Choroid plexus epithelial cell (primary cell): ENCODE measurements at places on chromosomes 3 and 15.

GRCh38 chr3:165768680-165769079, 68.5 kb downstream of the BCHE start:
- peak; percentile 29 for DNase-seq

- no peak for DNase-seq
Measured at GRCh38 chr3:59731943-59732342, 682.1 kb upstream of the CFAP20DC start.

DNA sequence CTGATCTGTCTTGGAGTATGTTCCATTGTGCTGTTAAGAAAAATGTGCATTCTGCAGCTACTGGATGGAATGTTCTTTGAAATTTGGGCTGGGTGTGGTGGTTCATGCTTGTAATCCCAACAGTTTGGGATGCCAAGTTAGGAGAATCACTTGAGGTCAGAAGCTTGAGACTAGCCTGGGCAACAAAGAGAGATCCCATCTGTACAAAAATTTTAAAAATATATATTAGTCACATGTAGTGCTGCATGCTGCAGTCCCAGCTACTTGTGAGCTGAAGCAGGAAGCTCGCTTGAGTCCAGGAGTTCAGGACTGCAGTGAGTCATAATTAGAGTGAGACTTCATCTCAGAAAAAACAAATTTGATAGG, 62.8 kb upstream of the PLSCR4 start:
- DNase-seq, result peak; percentile 93

GRCh38 chr3:166085164-166085856, 248.1 kb upstream of the BCHE start:
- DNase-seq, result no peak

GRCh38 chr15:56775641-56776040, 42.3 kb upstream of the ZNF280D start:
- DNase-seq, result no peak

DNA sequence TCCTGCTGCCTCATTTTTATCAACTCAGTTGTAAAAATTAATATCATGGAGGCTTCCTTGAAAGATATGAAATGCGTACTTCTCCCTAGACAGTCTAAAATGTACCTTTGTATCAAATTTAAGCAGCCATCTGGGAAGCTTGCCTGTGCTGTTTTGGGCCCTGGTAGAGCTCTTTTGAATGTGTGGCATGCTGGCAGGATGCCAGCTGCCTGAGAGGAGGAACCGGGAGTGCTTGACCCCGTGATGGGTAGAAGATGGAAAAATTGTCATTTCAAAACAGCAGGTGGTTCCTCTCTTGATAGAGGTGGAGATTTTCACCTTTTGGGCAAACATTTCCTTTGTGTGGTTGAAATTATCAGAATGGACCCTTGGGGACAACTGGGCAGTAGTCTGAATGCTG, 245.3 kb downstream of the RPLP1 start:
- no peak for DNase-seq

- DNase-seq, result no peak
Measured at GRCh38 chr3:96294143-96294542, 520.3 kb upstream of the EPHA6 start.

- peak; percentile 65 for DNase-seq
Measured at GRCh38 chr3:48016301-48016973, at the start of gene MAP4. TSS of gene MAP4 (minus strand) at chr3:48016416. CDS start at chr3:47998860, 17,556 bp downstream.

DNA sequence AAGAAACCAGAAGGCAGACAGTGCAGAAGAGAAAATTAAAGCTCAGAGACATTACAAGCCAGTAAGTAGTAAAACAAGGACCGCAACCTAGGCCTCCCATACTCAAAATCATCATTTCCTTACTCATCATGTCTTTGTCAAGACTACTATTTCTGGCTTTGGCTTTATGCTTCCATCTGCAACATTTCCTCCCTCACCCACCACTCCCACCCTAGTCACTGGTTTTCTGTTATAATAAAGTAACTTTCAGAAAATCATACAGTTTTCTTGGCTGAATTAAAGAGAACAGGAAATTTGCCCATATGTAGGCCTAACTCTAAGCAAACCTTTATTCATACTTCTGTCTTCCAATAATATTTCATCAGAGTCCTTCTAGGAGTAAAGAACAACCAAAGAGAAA, 247.6 kb upstream of the RORA start:
- DNase-seq, result no peak

DNA sequence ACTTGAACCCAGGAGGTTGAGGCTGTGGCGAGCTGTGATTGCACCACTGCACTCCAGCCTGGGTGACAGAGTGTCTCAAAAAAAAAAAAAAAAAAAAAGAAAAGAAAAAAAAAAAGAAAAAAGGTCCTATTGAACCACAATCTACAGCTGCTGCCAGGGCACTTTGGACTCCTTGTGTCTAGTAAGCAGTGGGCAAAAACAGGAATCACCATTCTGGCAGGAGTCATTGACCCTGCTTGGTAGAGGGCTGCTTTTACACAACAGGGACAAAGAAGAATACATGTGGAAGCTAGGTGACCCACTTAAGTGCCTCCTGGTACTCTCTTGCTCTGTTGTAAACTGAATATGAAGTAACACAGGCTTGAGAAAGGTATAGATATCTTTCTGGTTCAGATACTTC, 14.6 kb upstream of the PCCB start:
- DNase-seq, result no peak

DNA sequence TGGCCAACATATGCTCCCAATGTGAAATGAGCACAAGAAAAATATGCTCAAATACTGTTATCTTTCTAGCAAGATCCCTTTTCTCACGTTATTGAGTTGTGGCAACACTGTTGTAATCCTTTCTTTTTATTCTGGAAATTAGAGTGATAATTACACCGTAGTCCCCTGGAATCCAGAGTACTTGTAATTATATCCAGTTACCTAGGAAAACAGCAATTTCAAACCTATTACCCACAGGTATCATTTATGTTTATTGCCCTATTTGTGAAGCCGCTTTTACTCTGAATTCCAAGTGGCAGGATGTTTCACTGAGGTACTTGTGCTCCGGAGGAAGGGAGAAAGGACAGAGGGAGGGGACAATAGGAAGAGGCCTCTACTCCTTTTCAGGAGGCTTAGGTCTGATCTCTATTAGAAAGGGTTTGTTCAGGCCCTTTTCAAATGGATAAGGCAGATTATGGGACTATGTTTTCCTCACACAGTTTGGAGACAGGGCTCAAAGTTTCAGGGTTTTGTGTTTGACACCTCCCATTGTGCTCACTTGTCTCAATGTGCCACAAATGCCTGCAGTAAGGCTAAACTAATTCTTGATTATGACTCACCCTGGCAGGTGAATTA, 646.6 kb downstream of the TUSC7 start:
- DNase-seq, result no peak

DNA sequence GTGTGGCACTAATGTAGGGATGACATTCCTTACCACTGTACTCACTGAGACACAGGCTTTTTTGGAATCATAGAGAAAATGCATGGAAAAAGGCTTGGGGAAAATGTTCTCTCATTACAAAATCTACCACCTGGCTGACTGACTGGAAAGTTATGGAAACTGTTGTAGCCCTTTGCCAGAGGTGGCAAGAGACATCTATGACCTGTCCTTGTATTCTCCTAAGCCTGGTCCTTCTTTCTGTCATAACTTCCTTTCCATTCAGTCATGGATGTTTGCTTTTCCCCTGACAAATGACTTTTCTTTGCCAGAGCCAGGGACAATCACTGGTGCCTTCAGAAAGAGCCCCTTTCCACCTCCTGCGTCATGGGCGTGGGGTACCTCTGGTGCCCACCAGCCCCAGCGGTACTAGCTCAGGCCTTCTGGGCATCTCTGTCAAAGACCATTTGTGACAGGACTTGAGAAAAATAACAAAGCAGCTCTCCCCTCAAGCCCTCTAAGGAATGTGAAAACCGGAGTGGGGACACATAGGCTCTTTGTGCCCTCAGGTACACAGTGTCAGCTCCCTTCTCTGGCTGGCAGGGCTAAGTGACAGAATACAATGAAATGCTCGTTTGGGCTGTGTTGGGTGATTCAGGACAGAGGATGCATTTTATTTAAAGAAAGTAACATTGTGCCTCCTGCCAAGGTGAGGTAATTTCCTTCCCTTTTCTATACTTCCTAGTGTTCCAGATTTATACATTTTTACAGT, 381.1 kb upstream of the RASGRP1 start:
- DNase-seq, result no peak

GRCh38 chr3:42130329-42131070, 39.3 kb downstream of the TRAK1 start:
- DNase-seq, result no peak

GRCh38 chr3:51967384-51968169, at the start of gene PCBP4:
TSS of gene PCBP4 (minus strand) at chr3:51967454. CDS start at chr3:51961240, 6,214 bp downstream.
- DNase-seq, result no peak

- DNase-seq, result peak; percentile 90
Measured at GRCh38 chr15:76185716-76186115, 125.6 kb downstream of the ETFA start.

DNA sequence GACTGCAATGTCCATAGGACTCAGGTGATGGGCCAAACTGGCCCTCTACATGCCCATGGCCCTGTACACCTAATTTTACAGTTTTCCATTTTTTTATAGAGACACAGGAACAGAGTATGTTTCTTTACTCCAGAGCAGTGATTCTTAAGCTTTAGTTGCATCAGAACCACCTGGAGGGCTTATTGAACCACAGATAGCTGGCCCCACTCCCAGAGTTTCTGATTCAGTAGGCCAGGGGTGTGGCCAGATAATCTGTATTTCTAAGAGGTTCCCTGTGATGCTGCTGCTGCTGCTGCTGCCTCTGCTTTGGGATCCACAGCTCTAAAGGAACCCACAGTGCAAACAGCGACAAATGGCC, 5.1 kb downstream of the RBP1 start:
- DNase-seq, result peak; percentile 96

DNA sequence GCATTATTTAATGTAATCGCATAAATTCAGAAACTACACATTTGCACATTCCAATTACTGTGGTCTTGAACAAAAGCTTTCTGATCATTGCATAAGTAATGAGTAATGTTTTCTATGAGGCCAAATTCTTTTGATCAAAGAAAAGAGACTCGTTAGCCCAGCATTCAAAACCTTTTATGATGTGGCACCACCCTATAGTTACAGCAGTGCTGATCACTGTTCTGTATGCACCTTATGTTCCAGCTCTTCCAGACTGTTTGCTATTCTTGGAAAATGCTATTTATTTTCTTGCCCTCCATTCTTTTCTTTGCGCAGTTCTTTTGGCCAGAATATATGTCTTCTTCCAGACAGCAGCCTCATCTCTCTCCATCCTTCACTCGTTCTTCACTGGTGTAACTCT, 42.3 kb downstream of the MAP3K13 start:
- no peak for DNase-seq

GRCh38 chr3:183930086-183930485, 45.4 kb upstream of the PARL start:
- DNase-seq, result no peak

DNA sequence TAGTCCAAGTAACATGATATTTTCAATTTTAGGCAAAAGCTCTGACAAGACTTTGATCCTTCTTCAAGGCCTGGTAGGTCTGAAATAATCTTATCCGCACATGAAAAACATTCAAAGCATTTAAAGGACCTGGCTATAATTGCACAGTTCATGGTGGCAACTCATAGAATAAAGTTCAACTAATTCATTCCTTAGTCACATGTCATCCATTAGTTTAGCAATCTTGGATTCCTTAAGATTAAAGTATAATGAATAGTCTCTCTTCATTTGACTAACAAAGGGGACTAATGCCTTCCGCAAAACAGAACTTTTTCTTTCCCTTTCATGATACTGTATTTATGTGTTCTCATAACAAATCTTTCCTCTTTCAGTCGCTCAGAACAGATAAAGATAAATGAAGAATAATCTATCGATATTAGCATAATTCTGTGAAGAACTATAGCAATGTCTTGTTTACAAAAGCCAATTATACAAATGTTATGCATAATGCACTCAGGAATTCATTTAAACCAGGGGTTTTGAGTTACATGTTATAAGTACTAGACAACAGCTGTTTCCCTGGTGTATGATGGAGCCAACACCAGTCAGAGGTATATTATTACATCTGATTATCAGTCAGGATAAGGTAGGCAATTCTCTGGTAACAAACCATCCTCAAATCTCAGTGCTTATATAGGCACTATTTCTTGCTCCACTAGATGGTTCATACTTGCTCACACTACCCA, 172.5 kb downstream of the POTEB3 start:
- DNase-seq, result no peak

DNA sequence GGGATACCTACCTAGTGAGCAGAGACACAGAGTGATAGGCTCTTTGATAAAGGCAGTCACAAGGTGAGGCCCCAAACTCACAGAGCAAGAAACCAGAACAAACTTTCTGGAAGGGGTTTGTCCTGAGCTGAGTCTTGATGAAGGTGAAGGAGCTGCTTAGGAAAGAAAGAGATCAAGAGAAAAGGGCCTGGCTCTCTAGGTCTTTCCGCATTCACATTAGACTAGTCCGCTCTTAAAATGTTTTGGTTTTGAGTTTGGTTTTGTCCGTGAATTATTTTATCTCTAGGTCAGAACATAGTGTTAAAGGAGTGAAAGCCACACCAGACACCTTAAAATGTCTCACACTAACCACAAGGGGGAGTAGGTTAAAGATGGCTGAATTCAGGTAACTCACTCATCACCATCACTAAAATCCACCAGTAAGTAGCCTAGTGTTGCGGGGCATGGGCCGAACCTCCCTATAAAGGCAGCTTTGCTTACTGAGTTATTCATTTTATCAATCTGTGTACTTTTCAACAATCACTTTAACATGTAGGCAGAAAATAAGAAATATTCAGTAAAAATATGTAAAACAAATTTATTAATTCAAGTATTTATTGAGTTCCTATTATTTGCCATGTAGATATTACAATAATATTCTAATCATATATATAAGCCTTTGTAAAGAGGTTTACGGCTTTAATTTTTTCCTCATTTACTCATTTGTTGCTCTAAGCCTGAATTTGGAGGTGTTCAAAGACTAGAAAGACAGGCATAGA, 121.5 kb upstream of the TSC22D2 start:
- peak; percentile 79 for DNase-seq

- DNase-seq, result no peak
Measured at GRCh38 chr3:46876313-46877300, 914 bp upstream of the PTH1R start.

DNA sequence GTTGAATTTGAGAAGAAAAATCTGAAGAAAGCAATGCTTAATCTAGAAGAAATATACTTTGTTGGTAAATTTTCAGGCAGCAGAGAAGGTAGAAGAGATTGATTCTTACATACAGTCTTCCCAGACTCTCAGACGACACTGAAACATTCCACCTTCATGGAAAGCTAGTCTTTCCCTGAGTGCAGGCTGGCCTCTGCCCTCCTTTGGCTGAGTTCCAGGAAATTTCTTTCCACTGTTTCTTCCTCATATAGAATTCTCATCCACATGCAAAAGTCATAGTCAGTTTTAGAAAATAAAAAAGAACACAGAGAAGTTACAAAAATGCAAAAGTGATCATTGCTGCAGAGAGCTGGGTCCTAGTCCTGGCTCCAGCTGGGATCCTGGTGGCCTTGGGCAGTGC, 142.5 kb upstream of the PRR23C start:
- no peak for DNase-seq

DNA sequence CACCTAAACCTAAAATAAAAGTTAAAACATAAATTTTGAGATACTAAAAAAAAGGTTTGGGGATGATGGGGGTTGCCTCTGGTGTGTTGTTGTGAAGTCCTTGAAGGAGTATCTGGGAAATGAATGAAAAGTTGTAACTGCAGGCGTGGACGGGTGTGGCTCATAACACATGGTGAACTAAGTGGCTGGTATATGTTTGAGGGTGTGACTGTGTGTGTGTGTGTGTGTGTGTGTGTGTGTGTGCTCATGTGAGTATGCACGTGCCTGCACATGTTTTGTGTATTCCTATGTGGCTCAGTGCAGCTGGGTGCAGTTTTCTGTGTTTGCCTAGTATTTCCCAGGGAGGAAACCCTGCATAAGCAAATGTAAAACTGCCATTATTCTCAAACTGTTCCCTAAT, 229.9 kb upstream of the TRIM42 start:
- DNase-seq, result no peak
